ENCODE measurements at places on chromosomes 4 and X.

- DNase-seq, result no peak
These were observed 68.3 kb downstream of the ABLIM2 start for GRCh38 chr4:8090312-8090711.

GRCh38 chr4:3077796-3078195 lies 3.3 kb downstream of the HTT start:
- no peak for DNase-seq

- DNase-seq, result no peak
These were observed 95.1 kb downstream of the CDS1 start for GRCh38 chr4:84677995-84678394.

DNA sequence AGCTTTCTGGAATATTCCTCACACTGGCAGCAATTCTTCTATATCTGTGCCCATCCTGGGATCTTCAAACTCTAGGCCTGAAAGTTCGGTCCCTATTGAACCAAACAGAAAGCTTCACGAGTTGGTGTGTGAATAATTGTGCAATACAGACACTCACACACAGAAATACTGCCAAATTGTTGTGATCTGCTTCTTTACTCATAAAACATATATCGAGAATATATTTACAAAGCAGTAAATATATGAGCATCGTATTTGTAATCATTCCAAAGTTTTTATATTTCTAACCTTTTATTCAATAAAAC lies 56.6 kb upstream of the BEX4 start:
- DNase-seq, result no peak

- DNase-seq, result no peak
These were observed 38.6 kb downstream of the COX7B2 start for GRCh38 chr4:46870411-46870810.

GRCh38 chr4:66032571-66032970 lies 362.3 kb upstream of the EPHA5 start:
- no peak for DNase-seq

DNA sequence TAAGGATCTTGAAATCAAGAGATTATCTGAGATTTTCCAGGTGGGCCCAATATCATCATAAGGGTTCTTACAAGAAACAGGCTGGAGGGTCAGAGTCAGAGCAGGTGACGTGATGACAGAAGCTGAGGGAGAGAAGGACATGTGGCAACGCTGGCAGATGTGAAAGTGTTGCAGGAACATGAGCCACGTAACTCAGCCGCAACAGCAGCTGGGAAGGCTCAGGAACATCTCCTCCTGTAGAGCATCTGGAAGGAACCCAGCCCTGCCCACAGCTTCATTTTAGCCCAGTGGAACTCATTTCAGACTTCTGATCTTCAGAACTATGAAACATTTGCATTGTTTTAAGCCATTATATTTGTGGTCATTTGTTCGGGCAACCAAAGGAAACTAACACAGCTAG lies 156.3 kb upstream of the VEGFC start:
- no peak for DNase-seq

DNA sequence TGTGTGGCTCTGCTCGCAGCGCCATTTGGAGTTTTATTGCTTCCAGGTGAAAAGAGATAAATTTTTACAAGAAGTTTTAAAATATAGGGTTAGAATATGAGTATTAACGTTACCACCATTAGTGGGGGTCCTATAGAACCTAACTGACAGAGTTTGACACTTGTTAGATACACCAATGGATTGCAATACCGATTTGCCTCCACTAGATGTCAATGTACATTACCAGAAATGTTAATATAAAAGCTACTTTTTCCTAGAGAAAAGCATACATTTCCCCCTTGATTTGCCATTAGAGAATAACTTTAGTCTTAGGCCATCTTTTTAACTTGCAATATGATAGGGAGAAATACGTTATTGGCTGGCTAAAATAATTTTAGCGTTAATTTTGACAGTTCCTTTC lies 108.4 kb downstream of the LINC00632 start:
- DNase-seq, result no peak

GRCh38 chrX:106718709-106719108 lies 7.8 kb upstream of the RNF128 start:
- no peak for DNase-seq

DNA sequence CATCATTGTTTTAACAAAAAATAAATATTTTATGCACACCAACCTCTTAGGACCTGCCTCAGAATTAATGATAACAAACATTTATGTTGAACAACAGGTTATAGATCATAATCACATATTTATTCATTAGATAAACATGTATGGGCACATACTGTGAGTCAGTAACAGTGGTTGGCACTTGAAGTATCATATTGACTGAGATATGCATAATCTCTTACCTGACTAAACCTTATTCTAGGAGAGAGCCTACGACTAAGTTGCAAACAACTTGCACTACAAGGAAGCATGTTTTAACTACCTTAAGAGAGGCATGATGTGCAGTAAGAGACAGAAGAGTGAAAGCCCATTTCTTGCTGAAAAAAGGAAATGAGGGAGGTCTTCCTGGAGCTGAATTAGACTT lies 6.5 kb upstream of the DACH2 start:
- no peak for DNase-seq

DNA sequence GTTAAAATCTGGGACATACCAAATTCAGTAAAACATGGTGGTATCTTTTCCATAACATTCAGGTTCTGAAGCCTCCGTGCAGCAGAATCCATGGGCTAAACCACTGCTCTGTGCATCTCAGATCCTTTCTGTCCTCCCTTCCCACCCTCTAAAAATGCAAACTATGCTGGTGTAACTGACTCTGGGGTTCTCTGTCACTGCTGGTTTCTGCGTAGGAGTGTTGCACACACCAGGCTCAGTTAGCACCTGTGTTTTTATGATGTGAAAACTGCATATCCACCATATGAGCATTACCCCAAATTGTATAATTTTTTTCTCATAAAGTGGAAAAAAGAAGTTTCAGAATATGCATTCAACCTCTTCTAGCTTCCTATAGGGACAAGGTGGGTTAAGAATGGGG lies 22.4 kb upstream of the IL21 start:
- no peak for DNase-seq

- no peak for DNase-seq
These were observed 47.0 kb upstream of the ARSJ start for GRCh38 chr4:114026447-114026846.

- DNase-seq, result no peak
These were observed 7.0 kb downstream of the PKD2 start for GRCh38 chr4:88014386-88014905.

GRCh38 chr4:136471051-136471450 lies 1061.2 kb downstream of the PCDH18 start:
- DNase-seq, result no peak

GRCh38 chr4:27846951-27847350 lies 986.3 kb downstream of the STIM2 start:
- DNase-seq, result no peak

DNA sequence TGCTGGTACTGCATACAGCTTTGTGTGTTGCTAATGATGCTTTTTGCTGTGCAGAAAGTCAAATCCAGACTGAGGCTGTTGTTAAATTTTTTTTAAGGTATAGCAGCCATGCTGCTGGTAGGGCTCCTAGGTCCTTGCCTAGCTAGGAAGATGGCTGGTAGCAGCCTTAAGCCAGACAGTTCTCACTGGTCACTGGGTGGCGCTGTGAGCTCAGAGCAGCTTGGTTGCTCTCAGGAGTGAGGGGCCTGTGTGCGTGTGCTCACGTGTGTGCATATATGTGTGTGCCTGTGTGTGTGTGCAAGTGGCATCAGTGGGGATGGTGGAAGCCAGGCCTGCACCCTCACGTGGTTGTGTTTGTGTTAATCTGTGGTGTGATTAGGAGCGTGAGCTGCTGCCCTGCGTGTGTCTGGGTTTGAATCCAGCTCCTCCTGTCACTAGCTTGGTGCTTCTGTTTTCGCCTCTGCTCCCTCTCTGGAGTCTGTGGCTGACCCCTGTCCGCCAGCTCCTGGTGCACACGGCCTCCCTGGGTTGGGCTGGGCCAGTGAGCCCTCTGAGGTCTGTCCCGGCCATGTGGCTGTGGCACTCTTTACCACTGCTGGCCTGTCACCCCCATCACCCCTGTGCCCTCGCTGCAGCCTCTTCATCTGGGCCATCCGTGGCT lies 46.1 kb downstream of the SORCS2 start:
- no peak for DNase-seq

- no peak for DNase-seq
These were observed at the start of gene HEPH for GRCh38 chrX:66163849-66164411. TSS of gene HEPH (plus strand) at chrX:66164247. CDS start at chrX:66170571, 6,324 bp downstream.

DNA sequence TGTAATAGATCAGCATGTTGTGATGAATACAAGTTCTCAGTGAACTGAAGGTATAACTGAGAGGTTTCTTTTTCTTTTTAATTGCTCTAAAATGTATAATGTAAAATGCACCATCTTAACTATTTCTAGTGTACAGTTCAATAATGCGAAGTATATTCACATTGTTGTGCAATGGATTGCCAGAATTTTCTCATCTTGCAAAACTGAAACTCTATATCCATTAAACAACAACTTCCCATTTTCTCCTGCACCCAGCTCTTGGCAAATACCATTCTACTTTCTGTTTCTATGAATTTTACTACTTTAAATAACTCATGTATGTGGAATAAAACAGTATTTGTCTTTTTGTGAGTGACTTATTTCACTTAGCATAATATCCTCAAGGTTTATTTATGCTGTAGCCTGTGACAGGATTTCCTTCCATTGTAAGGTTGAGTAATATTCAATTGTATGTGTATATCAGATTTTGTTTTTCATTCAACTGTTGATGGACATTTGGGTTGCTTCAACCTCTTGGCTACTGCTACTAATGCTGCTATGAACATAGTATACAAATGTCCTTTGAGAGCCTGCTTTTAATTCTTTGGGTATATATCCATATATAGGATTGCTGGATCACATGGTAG lies 53.5 kb upstream of the NPFFR2 start:
- no peak for DNase-seq

GRCh38 chr4:181085557-181085956 lies 1157.6 kb upstream of the TENM3 start:
- no peak for DNase-seq

DNA sequence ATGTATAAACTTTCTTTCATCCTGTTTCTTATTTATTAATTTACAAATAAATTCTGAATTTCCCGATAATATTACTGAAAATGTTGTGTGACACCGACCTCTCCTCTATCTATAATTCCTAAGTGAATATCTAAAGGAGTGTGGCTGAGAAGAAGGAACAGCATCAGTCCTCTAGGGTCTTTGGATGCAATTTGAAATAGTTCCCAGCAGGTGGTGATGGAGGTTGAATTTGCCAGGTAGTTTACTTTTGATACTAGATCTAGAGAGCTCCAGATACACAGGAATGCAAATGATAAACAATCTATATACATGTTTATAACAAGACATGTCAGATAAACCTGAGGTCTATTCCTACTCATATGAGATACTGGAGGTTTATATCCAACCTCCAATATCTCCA lies 305.4 kb downstream of the PCDH18 start:
- no peak for DNase-seq

DNA sequence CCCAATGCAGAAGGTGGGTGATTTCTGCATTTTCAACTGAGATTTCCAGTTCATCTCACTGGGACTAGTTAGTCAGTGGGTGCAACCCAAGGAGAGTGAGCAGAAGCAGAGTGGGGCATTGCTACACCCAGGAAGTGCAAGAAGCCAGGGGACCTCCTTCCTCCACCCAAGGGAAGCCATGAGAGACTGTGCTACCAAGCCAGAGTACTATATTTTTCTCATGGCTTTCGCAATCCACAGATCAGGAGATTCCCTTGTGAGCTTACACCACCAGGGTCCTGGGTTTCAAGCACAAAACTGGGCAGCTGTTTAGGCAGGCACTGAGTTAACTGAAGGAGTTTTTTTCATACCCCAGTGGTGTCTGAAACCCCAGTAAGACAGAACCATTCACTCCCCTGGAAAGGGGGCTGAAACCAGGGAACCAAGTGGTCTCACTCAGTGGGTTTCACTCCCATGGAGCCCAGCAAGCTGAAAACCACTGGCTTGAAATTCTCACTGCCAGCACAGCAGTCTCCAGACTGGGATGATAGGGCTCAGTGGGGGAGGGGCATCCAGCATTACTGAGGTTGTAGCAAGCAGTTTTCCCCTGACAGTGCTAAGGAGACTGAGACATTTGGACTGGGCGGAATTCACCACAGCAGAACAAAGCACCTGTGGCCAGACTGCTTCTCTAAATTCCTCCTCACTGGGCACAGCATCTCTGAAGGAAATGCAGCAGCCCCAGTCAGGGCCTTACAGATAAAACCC lies 903.4 kb downstream of the TECRL start:
- no peak for DNase-seq

GRCh38 chr4:71518283-71518989 lies 179.6 kb downstream of the SLC4A4 start:
- DNase-seq, result no peak

DNA sequence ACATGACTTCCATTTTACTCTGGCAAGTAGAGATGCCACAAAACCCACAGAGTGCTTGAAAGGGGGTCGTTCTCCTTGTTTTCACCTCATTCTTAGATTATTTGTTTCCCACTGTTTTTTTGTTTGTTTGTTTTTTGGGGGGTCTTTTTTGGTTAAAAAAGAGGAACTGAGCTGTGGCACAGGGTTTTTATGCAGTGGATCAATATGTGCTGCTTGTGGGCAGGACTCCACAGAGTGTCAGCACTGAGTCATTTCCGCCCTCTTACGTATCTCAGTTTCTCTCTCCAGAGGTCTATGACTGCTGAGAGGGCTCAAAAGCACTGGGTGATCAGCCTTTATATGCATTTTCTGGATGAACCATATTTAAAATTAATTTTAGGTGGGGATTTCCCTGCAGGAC lies 268.1 kb upstream of the GRID2 start:
- no peak for DNase-seq

GRCh38 chr4:101262683-101263082 lies 84.6 kb downstream of the PPP3CA start:
- DNase-seq, result no peak
